Fibroblast of skin of back (primary cell): ENCODE measurements at places on chromosomes 4 and X.

DNA sequence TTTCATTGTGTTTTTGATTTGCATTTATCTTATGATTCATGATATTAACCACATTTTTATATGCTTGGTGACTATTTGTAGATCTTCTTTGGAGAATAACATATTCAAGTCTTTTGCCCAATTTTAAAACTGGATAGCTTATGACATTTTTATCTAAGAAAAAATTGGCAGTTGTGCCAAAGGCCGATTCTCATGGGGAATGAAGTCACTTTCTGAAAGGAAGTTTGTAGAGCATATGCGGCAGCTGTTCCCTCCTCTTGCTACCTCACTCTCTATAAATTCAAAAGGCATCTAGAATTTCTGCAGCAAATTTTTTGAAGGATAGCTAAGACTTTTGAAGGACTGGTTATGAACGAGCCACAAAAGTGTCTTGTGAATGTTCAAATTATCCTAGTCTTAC is 2353.5 kb downstream of the ARAP2 start:
- peak; percentile 30 for DNase-seq

- no peak for DNase-seq
Observed at GRCh38 chr4:141074098-141074878, 59.0 kb downstream of the RNF150 start.

DNA sequence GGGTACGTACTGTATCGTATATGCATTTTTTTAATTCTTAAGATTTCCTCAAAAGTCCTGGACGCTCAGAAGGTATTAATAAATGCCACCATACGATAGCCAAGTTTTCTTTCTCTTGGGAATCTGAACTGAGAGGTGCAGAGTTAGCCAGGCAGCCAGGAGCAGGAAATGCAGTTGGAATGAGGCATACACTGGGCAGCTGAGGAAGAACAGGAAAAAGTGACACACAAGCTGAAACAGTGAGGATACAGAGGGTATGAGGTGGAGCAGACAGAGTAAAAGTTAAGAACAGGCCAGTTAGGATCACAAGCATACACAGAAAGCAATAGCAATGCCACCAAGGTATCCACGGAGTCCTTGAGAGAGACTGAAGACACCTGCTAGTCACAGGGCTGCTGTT is 13.4 kb downstream of the UFSP2 start:
- DNase-seq: no peak

- DNase-seq: no peak
Observed at GRCh38 chr4:16027626-16028025, 56.2 kb downstream of the PROM1 start.

DNA sequence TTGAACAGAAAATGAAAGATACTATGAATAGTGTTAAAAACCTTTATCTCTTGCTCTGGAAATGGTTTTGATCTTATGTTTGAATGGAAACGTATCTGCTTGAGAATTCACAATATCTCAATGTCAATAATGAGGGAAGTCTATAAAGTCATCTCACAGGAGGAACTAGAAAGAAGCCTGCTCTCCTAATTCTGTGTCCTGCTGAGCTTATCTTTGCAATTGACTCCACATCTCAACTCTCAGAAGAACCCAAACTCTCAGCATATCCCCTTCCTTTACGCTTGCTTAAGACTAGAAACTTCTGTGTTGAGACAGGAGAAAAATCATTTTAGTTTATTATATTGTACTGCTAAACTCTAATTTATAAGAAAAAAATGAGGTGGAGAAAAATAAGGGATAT is 8.3 kb upstream of the PF4V1 start:
- no peak for DNase-seq

- DNase-seq: no peak
Observed at GRCh38 chr4:79022529-79022928, 83.3 kb upstream of the PAQR3 start.

DNA sequence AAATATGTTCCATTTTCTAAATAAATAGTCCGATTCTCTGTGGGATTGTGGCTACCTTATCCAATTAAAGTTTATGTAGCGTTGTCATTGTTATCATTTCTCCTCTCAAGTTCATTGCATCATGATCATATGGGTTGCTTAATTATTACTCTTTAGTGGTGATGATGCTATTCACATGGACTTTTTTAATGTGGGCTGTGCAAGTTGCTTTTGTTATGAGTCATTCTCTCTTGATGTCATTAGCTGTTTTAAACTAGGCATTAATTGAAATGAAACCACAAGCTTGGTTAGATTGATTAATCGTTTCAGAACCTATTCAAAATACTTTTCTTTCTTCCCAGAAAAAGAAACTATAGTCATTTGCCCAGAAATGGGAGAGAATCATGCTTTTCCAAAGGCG is 38.2 kb downstream of the NHS start:
- DNase-seq: peak; percentile 55

GRCh38 chr4:104751468-104751867 is 256.8 kb upstream of the CXXC4 start:
- DNase-seq: no peak

GRCh38 chr4:101678180-101678579 is 112.3 kb upstream of the BANK1 start:
- DNase-seq: no peak

DNA sequence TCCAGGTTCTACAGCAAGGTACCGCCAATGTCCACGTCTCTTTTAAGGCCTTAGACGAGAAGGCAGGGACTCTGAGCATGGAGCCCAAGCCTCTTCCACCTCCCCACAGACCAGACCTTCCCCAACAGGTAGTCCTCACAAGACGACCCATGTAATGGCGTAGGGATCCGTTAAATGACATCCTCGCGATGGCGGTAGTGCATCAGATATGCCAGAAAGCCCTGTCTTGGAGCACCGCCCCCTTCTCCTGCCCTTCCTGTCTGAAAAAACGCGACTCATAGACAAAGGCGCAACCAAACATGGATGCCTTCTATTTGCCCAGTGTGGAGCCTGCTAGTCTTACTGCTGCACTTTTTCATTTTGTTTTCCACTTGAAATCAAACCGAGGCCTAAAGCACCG is 185.4 kb downstream of the OR13H1 start:
- no peak for DNase-seq

DNA sequence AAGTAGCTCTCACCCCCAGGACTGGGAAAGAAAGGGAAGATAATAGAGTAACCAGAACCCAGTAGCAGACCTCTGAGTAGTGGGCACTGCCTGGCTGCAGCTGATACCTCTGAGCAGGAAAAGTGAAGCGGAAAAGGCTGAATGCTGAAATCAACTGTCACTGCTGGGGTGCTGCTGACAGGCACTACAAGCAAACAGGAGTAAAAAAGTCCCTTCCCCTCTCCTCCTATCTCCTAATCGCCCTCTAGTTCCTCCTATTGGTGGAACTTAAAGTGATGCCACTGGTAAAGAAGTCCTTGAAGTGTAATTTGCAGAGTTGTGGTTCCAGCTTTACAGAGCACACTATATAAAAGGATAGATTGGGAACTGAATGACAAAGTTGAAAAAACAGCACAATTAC is 32.8 kb upstream of the GLRB start:
- peak; percentile 50 for DNase-seq

DNA sequence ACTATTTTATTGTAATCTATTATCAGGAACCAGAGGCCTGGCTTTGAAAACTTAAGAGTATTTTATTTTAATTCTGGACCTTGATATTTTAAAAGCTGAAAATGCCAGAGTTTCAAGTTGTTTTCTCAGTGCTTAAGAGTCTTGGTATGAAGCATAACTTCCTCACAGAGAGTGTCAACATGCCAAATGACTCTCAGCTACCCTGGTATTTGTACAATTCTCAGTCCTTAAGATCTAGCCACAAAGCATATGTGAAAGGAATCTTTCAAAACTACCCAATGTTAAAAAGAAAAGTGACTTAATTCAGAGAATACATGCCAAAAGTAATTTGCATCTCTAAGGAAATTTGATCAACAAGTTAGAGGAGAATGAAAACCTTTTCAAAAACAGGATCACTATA is 171.9 kb downstream of the DKK2 start:
- peak; percentile 96 for DNase-seq

GRCh38 chr4:133347409-133347808 is 198.3 kb downstream of the PCDH10 start:
- no peak for DNase-seq

DNA sequence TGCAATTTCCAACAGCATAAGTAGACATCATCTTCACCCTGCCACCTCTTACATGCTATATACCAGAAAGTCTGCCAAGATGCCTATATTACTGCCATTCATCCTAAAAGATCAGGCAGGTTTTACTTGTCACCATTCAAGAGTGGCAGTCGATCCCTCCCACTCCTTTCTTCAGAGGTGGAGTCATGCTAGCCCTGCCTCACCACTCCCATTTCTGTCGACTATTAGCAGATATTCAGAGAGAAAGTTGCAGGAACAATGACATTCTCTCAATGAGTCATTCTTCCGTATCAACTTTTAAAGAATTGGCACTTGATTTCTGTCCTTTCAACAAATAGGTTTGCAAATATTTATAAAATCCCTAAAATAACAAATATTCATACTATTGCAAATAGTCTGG is 1060.1 kb downstream of the ADGRL3 start:
- no peak for DNase-seq

- DNase-seq: no peak
Observed at GRCh38 chr4:37976507-37976906, 16.3 kb downstream of the PTTG2 start.

GRCh38 chr4:26905172-26905571 is 44.5 kb downstream of the STIM2 start:
- no peak for DNase-seq

DNA sequence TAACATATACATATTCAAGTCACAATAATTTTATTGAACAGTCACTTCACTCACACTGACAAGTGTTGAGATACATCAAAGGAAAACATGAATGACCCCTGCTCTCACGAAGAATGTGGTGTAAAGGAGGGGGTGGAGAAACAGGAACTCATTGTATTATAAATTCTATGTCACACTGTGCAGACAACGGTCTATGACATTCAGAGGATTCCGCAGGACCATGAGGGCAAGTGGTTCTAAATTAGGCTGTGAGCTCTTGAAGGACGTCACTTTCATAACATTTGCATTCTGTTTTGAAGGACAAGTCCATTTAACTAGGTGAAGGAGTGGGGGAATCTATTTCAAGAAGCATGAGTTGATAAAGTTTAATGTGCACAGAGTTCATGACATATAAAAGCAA is 415.2 kb upstream of the HS3ST1 start:
- DNase-seq: no peak

- peak; percentile 66 for DNase-seq
Observed at GRCh38 chrX:119669424-119670037, 23.4 kb downstream of the SEPTIN6 start.

DNA sequence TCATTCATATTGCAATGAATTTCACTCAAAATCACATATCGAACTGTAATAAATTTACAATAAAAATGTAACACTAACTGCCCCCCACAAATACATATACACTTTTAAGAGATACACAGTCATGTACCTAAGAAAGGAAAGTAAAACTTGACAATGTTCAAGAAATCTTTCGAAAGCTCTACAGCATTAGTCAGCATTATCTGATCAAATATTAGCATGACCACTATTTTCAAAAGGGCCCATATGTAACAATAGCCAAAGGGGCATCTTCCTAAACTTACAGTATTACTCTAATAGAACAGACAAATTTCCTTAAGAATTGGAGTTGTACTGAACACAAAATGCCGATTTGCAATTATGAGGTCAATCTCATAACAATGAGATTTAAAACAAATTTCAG is 51.8 kb downstream of the STX18 start:
- DNase-seq: no peak

DNA sequence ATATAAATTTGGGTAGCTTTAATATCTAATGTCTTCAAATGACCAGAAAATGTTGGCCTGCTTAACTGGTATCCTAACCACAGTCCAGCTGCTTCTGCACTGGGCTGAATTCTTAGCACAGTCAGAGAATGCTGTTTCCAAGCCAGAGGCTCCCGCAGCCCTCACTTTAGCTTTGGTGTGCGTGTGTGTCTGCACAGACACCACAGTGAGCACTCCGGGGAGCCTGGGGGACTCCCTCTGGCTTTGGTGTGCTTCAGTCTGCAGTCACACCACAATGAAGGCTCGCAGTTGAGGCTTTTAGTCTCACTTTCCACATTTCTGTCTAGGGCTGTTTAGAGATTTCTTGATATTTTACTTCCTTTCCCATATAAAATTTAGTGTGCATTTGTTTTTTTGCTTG is 53.6 kb downstream of the APOO start:
- DNase-seq: no peak

GRCh38 chr4:101400096-101400495 is 52.8 kb upstream of the PPP3CA start:
- peak; percentile 58 for DNase-seq

GRCh38 chrX:118373538-118373937 is 27.6 kb downstream of the WDR44 start:
- DNase-seq: no peak

- peak; percentile 1 for DNase-seq
Observed at GRCh38 chrX:147570483-147570882, 341.2 kb upstream of the FMR1 start.

- DNase-seq: no peak
Observed at GRCh38 chr4:187865914-187866313, 129.7 kb upstream of the ZFP42 start.

- no peak for DNase-seq
Observed at GRCh38 chr4:78625073-78625472, 73.5 kb downstream of the ANXA3 start.

DNA sequence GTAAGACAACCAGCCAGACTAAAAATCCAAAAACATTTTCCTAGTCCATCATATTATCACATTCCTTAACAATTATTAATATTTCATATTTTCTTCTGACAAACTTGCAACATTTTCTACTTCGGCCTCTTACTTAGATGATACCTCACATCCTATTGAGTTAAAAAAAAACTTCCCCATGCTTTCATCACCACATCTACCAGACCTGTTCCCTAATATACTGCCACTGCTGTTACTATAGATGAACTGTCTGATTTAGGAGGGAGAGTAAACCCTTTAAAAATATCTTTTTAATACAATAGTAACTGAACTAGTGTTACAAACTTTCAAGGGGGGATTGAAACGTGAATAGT is 1.5 kb downstream of the FAM200B start:
- peak; percentile 34 for DNase-seq

DNA sequence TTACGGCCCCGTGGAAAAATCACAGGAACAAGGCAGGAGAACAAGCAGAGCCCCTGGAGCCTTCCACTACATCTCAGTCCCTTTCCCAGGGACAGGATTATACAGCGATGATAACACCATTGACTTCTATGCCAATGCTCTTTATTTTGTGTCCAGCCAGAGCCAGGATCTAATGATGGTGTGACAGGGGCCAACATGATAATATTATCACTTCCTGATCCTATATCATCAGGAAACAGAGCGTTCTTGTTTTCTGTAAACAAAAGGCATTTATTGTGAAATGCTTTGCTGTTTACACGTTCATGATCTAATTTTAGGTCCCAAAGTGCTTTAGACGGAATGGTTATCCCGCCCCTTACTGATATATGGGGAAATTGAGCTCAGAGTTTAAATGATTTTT is 12.8 kb downstream of the TMPRSS11E start:
- DNase-seq: no peak

DNA sequence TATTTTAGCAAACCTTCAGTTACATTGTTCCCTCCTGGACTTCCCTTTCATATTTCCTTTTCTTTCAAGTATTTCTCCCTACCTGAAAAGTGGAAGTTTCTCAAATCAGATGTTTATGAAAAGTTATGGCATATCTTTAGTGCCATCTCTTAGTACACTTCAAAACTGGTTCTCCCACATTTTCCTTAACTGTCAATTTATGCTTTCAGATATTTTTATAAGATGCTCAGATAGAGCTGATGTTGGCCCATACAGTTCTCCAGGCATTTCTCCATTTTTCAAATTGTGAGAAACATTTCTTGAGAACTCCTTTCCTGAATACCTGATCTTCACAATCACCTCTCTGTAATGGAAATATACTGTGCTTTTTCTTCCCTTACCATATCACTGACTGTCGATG is 32.5 kb upstream of the AP1AR start:
- DNase-seq: no peak

- peak; percentile 32 for DNase-seq
Observed at GRCh38 chrX:48468247-48468671, 1.8 kb downstream of the SLC38A5 start.
